ENCODE measurements at places on chromosomes 4 and X.

DNA sequence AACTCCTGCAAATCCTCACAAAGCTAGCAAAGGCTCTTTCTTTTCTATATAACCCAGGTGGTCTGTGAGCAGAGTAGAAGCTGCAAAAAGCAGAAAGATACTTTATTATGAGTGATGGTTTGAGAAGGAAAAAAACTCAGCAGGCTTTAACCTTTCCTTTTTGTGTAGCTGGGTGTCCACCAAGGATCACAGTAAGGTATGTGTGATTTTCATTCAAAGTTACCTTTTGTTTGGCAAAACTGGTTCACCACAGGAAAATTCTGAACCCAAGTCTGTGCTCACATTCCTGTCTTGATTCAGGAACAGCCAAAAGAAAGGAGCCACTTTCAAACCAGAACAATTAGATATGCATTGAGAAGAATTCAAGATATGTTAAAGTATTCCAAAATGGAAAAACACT is 35.7 kb downstream of the FRAS1 start:
- no peak for DNase-seq

DNA sequence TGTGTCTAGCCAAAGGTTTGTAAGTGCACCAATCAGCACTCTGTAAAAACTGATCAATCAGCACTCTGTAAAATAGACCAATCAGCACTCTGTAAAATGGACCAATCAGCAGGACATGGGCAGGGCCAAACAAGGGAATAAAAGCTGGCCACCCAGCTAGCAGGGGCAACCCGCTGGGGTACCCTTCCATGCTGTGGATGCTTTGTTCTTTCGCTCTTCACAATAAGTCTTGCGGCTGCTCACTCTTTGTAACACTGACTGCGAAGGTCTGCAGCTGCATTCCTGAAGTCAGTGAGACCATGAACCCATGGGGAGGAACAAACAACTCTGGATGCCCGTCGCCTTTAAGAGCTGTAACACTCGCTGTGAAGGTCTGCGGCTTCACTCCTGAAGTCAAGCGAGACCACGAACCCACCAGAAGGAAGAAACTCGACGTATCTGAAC is 14.3 kb downstream of the HNRNPDL start:
- DNase-seq = no peak

- no peak for DNase-seq
These were observed 32.9 kb downstream of the HERC6 start for GRCh38 chr4:88411491-88412096.

- DNase-seq = no peak
These were observed 682.3 kb upstream of the GRID2 start for GRCh38 chr4:91621446-91621845.

- no peak for DNase-seq
These were observed 4.9 kb upstream of the NAA11 start for GRCh38 chr4:79330720-79331119.

DNA sequence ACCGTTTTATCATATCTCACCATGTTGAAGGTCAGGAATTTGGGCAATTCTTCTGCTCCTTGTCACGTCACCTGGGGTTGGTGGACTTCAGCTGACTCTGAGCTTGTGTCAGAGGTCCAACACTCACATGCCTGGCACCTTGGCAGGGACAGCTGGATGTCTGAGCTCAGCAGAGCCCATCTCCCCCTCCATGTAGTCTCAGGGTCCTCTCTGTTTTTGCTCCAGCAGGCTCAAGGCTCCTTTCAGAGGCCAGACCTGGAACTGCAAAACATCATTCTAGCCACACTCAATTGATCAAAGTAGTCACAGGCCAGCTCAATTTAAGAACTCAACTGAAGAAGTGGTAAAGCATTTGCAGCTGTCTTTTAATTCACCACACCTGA is 45.4 kb downstream of the EDNRA start:
- DNase-seq = no peak

GRCh38 chr4:1449833-1450741 is 43.8 kb upstream of the NKX1-1 start:
- DNase-seq = no peak

DNA sequence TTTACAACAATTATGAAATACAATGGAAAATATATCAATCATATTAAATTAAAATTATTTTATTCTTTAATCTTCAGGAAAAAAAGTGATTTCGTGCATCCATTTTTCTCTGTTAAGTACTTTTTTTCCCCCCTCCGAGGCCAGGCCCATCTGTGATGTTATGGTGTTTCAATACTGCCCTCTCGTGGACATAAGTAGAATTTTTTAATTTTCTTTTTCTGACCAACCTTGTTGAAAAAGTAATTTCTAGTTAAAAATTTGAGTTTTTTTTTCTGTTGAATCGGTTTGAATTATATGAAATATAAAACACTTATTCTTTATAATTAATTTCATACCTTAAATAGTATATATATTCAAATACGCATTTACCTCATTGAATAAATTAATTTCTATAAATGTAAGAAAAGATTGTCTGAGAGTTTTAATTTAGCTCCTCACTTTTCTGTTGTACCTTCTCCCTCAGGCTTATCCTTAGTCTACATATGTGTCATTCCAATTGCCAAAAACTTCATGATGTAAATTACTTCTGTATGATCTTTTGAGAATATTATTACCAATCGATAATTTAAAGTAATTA is 175.8 kb upstream of the TECRL start:
- no peak for DNase-seq

DNA sequence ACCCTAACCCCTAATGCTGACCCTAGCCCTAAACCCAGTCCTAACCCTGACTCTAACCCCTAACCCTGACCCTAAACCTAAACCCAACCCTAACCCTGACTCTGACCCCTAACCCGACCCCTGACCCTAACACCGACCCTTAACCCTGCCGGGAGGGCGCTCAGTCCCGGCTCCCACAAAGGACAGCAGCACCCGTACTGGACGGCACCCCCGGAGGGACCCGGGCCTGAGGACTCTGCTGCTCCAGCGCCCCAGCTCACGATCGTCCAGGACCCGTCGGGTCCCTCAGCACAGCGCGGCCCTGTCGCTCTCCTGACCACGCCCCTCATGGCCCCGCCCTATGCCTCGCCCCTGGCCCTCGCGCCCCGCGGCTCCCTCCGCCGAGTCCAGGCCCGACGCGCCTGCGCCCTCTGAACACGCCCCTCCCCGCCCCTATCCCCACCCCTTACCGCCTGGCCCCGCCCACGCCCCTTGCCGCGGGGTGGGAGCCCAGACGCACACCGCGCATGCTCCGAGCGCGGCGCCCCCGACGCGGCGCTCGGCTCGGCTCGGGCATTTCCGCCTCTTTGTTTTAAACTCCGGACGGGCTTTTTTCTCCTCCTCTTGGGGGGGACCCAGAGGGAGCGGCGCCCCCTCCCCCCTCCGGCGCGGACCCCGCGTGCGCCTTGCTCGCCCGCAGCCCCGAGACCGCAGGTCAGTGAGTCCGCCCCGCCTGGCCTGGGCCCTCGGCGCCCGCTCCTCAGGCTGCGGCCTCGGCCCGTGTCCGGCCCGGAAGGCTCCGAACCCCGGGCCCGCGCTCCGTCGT is at the start of gene PCGF3:
Gene PCGF3, plus strand, starts transcription at position 555 of the 805 bp plus-strand sequence. CDS start 27,849 bp downstream, outside the sequence.
- peak; percentile 89 for DNase-seq

DNA sequence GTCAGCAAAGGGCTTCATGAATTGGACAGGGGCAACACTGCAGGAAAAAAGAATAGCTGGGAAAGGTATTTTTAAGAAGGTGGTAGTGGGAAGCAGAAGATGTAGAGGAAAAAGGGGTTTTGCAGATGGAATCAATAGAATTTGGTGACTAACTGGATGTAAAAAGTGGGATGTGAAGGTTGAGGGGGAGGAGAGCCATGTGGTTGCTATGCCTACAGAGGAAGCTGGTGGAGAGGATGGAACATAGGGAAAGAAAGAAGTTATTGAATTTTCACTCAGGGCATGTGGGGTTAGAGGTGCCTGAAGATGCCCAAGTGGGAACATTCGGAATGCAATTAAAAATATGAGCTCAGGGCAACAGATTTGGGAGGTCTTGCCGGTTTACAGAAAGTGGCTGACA is 33.0 kb downstream of the REELD1 start:
- no peak for DNase-seq

DNA sequence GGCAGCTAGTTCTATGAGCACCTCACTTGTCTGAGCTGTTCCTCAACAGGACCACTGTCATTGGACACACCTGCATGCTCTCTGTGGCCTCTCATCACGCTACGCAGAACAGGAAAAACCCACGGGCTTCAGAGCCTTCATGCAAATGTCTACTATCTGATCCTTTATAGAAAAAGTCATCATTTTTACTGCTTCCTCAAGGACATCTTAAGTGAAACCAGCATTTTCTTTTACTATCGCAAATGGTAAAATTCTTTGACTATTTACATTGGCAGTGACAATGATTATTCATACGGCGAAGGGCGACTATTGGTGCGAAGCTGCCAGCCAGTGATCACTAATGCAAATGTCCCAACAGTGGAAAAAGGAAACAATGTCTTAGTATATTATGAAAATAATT is 147.0 kb downstream of the AFAP1 start:
- no peak for DNase-seq

GRCh38 chr4:154078504-154079350 is 289.8 kb upstream of the SFRP2 start:
- DNase-seq = no peak

DNA sequence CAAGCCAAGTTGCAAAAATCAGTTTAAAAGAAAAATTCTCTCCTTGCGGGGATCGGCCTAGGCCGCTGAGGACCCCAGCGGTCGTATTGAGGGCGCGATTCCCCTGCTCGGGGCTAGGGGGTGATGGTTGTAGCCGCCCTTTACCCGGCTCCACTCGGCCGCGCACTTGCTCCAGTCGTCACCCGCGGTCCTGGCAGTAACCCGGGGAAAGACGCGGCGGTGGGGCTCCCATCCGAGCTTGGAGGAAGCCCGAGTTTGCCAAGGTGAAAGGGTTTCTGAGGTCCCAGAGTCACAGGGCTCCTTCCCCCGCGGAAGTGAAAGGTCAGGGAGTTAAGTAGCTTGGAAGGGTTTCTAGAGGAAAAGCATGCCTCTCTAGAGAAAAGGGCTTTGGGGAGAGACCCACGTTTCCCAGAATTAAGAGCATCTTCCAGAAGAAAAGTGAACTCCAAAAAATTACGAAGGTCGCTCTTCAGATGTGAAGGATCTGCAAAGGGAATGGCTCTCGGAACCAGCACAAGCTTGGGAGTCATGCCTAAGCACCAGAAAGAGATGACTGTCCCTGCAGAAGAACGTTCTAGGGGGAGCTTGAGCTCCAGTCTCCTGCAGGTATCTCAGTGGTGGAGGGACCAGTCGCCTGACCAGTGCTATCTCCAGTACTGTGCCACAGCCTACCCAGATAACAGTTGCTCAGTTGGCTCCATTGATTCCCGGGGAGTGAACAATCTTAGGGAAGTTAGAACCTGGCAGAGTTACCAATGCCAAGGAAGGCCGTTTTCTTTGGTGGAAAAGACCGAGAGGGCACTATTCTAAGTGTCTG is 875 bp downstream of the LAP3 start:
- no peak for DNase-seq

- DNase-seq = no peak
These were observed 9.9 kb upstream of the PITX2 start for GRCh38 chr4:110632506-110633357.

DNA sequence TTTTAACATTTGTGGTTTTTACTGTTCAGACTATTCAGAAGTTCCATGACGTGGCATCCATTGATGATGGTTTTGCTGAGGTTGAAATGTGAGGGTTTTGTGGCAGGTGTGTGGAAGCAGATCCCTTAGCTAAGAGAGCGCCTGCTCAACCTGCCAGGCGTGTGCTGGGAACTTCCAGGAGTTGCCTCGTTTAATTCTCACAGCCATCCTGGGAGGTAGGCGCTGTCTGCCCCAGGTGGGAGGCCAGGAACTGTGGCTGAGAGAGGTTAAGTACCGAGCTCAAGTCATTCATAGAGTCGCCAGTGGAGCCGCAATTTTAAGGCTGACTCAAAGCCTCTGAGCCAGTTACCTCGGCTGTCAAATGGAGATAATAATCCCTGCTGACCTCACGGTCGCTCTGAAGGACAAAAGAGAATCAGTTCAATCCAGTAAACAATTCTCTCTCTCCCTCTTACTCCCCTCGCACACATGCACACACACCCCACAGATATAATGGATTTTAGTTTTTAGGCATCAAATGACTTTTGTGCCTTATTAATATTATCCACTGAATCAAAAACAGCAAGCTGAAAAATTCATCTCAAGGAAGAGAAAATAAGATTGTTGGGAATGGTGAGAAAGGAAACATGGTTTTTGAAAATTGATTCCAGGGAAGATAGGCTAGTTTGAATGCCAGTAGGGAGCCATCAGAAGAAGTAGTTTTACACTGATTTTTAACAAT is 171.3 kb downstream of the PTTG2 start:
- no peak for DNase-seq

DNA sequence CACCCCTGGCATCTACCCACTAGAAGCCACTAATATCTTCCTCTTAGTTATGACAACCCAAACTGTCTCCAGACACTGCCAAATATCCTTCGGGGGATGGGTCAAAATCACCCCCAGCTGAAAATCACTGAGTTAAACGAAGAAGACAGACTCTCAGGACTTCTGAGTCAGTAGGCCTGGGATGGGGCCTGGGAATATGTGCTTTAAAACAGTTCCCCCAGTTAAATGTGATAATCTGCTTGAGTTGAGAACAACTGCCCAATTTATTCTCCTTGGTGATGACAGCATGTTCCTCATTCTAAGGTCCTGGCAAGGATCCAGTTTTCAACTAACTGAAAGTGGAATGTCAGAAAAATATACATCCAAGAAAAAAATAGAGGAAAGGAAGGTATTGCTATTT is 52.4 kb downstream of the CBLL2 start:
- no peak for DNase-seq

GRCh38 chr4:1072830-1073446 is 40.4 kb downstream of the RNF212 start:
- no peak for DNase-seq

GRCh38 chr4:154406018-154406795 is 85.4 kb downstream of the DCHS2 start:
- no peak for DNase-seq

- DNase-seq = no peak
These were observed 34.3 kb downstream of the PAPSS1 start for GRCh38 chr4:107685740-107686139.

- peak; percentile 85 for DNase-seq
These were observed 1.7 kb downstream of the EIF1AX start for GRCh38 chrX:20139966-20140365.

DNA sequence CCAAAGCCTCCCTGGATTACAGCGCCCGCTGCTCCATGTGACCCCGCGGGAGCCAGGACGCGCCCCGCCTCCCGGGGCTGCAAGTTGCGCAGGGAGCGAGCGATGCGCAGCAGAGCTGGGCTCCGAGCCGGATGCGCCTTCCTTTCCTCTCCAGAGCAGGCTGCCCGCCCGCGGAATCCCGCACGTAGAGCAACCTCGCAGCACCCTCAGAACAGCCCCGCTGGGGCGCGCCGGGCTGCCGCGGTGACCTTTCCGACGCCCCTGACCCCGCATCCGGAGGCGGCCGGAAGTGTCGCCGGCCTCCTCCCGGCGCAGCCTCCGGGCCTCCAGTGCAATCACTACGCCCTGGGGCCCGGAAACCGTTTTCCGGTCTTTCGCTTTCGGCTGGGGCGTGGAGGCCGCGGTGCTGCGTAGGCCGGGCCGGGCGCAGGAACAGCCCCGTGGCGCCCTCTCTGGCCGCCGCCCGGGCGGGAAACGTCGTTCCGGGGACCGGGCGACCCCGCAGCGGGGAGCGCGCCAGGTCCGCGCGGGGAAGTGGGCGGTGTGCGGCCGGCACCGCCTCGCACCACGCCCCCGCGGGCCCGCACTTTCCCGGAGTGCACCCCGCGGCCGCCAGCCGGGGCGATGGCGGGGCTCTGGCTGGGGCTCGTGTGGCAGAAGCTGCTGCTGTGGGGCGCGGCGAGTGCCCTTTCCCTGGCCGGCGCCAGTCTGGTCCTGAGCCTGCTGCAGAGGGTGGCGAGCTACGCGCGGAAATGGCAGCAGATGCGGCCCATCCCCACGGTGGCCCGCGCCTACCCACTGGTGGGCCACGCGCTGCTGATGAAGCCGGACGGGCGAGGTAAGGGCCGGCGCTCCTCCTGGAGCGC is at the start of gene CYP4V2:
Gene CYP4V2, plus strand, starts transcription at position 368 of the 866 bp plus-strand sequence. Its CDS starts 257 bp downstream, at position 625.
- DNase-seq = peak; percentile 54

Data from GM04504 (cell line).